Type B pancreatic cell (in vitro differentiated cells): ENCODE measurements at places on chromosomes 7 and 10. TPM values are rescaled to one million over a fixed set of nuclear protein-coding genes. Genes with fewer than 3 reads are reported as not detected.
A peak's percentile ranks its signal among the peaks of the same experiment; 100 is the strongest.

DNA sequence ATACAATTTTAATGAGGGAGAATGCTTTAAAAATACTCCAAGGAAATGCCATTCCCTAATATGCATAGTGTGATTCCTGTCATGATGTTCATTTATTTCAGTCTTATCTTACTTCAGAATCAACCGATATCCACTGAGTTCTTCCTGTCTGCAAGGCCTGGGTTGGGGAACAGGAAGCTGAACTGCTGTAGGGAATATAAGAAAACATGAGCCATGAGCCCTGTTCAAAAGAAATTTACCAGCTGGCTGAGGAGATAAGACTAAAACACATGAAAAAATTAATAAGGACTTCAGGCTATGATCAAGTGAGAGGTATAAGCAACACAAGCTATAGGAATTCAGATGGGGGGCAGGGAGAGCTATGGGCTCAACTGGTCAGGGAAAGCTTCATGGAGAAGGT lies 184.7 kb downstream of the PLPP4 start:
- H3K4me1 ChIP-seq = peaks cover 9% of the 10 kb centered on the region
- H3K27ac ChIP-seq = no peak overlapping the region
- H3K36me3 ChIP-seq = no peaks in the 10 kb centered on the region
- no peak for DNase-seq
- H3K27me3 ChIP-seq = peaks cover 35% of the 10 kb centered on the region
- no peak overlapping the region for H3K4me3 ChIP-seq

MAPK8 gene
- 38.9 and 48.4 TPM in 2 replicates for total RNA-seq

GRCh38 chr7:142585425-142585824 lies 163.8 kb upstream of the PRSS1 start:
- H3K4me1 ChIP-seq = no peaks in the 10 kb centered on the region
- no peaks in the 10 kb centered on the region for H3K36me3 ChIP-seq
- DNase-seq = no peak
- H3K4me3 ChIP-seq = no peak overlapping the region
- no peaks in the 10 kb centered on the region for H3K27me3 ChIP-seq

DNA sequence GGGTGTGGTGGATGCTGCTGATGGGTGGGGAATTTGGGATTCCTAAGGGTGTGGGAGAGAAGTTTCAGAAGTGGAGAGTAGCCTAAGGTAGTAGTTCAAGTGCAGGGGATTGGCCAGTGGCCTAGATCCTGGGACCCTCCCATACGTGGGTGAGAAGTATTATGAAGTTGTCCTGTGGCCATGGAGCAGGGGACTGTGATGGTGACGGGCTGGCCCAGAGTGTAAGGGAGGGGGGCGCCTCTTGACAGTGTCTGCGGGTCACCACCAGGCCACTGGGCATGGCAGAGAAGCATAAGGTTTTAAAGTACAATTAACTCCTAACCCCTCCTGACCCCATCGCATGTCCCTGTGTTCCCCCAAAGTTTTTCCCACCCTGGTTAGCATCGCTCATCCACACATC lies 70.2 kb downstream of the RBM33 start:
- no peak overlapping the region for H3K4me3 ChIP-seq
- H3K27me3 ChIP-seq = no peaks in the 10 kb centered on the region
- DNase-seq = no peak
- H3K4me1 ChIP-seq = peaks cover 5% of the 10 kb centered on the region
- no peak overlapping the region for H3K27ac ChIP-seq

GRCh38 chr7:84735677-84736076 lies 451.2 kb downstream of the SEMA3D start:
- DNase-seq = no peak
- H3K27me3 ChIP-seq = no peaks in the 10 kb centered on the region
- H3K36me3 ChIP-seq = no peaks in the 10 kb centered on the region
- H3K4me1 ChIP-seq = peaks cover 9% of the 10 kb centered on the region

- DNase-seq = no peak
- H3K4me3 ChIP-seq = no peak overlapping the region
- H3K27me3 ChIP-seq = no peaks in the 10 kb centered on the region
These were observed 64.6 kb downstream of the GSAP start for GRCh38 chr7:77351539-77352004.

FBXL15 gene
- total RNA-seq = 14.8 and 19.0 TPM in 2 replicates

DNA sequence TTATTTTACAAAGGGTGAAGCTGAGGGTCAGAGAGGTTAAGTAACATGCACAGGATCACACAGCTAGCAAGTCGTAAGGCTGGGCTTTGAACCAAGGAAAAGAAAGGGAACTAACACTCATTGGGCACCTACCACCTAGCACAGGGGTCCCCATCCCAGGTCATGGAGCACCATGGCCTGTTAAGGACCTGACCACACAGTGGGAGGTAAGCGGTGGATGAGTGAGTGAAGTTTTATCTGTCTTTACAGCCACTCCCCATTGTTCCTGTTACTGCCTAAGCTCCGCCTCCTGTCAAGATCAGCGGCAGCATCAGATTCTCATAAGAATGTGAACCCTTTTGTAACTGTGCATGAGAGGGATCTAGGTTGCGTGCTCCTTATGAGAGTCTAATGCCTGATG lies 222.8 kb downstream of the RAB11FIP2 start:
- no peak overlapping the region for H3K4me3 ChIP-seq
- no peaks in the 10 kb centered on the region for H3K36me3 ChIP-seq
- peaks cover 23% of the 10 kb centered on the region for H3K4me1 ChIP-seq
- no peak overlapping the region for H3K27ac ChIP-seq
- peaks cover under 1% of the 10 kb centered on the region for H3K27me3 ChIP-seq
- DNase-seq = no peak

DNA sequence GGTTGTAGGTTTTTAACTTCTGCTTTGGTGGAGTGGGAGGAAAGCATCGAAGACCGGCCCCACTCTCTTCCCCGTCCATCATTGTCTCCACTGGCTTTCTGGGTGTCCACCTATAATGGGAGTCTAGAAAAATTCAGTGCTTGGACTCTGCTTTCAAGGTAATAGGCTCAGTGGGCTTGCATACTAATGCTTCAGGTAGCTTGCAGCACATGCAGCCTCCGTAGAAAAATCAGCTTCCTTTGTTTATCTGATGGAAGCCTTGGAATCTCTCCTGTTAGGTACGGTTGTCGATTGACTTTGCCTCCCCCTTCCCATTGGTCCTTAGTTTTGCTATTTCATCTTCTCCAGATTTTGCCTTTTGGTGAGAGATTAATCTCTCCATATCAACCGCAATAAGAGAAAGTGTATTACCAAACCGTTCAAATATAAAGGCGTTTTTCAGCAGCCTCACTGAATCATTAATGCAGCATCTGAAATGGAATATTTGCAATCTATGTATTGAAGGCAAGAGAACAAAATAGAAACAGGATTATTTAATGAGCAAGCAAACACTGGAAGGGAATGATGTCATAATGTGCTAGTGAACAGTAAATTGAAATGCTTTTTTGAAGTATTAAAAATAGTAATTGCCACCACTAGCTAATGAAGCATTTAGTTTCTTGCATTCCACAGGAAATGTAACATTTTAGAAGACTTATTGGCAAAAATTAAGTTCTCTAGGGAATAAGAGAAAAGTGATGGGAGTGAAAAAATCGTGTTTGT lies 944 bp downstream of the AVL9 start:
- peaks cover 11% of the 10 kb centered on the region for H3K36me3 ChIP-seq
- H3K4me3 ChIP-seq = peak overlapping the region; percentile 95
- H3K27me3 ChIP-seq = no peaks in the 10 kb centered on the region
- no peak for DNase-seq

DNA sequence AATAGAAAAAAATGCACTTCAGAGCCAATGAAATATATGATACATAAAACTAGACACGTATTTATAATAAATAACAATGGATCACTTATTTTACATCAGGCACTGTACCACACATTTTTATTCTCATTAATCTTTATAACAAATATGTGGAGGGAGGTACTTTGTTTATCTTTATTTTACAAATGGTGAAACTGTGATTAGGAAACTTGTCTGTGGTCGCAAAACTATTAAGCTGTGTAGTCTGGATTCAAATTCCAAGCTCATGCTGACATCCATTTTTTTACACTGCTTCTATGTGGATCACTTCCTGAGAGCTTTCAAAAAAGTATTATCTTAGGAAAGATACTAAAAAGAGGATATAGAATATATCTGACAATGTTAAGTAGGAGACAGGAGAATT lies 978.6 kb downstream of the SORCS1 start:
- peaks cover 7% of the 10 kb centered on the region for H3K4me1 ChIP-seq
- no peak overlapping the region for H3K4me3 ChIP-seq
- no peak for DNase-seq
- H3K27ac ChIP-seq = no peak overlapping the region
- no peaks in the 10 kb centered on the region for H3K36me3 ChIP-seq

EFCAB10 gene
- total RNA-seq = 2.0 TPM in 1 of 2 replicates, not detected in the other

DNA sequence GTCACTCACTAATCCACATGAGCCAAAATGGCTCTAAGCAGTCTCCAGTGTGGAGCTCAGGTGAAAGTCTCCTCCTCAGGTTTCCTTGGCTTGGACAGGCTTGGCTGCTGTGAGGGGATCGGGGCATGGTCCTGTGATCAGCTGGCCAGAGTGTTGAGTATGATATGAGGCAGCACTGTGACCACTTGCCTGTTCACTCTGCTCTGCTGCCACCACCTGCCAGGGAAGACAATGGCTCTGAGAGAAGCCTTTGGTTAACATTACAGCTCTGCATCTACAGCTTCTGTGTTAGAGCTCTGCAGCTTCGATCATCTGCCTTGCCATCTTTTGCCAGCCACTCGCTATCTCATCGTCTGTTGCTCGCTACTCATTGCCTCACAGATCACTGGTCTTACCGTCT lies 20.1 kb upstream of the PTN start:
- no peak overlapping the region for H3K27ac ChIP-seq
- no peaks in the 10 kb centered on the region for H3K4me1 ChIP-seq
- H3K36me3 ChIP-seq = peaks cover 3% of the 10 kb centered on the region
- no peaks in the 10 kb centered on the region for H3K27me3 ChIP-seq

DNA sequence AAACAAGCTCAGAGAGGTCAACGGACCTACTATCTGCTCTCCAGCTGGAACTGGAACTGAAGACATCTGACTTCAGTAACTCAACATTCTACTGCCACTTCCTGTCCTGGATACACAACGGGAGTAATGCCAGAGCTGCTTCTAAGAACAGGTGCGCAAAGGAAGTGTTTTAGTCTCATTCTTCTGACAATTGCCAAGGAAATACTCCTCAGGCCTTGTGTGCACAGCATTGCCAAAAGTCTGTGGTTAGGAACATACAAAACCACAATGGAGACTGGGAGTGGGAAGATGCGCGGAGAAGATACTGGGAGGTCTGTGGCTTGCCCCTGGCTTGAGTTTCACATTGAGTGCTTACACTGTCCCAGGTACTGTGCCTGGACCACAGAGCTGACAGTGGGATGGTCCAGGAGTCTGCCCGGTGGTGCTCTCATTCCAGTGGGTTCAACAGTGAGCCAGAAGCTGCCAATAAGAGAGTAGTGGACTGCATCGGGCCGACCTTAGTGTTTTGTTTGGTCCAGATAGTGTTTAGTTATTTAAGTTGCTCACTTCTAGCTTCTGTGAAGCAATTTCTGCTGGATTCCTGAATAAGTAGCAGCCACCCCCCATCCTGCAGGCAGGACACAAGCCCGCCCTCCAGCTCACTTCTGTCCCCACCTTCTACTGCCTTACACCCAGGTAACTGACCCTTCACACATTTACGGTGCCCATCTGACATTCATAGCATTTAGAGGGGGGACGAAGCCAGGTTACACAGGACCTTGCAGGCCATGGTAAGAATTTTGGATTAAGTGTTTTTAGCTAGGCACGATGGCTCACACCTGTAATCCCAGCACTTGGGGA lies 10.3 kb downstream of the TBL2 start:
- no peak for DNase-seq
- H3K4me3 ChIP-seq = no peak overlapping the region
- H3K27ac ChIP-seq = no peak overlapping the region
- no peaks in the 10 kb centered on the region for H3K4me1 ChIP-seq
- no peaks in the 10 kb centered on the region for H3K27me3 ChIP-seq
- H3K36me3 ChIP-seq = peaks cover 14% of the 10 kb centered on the region

- no peak for DNase-seq
- H3K27ac ChIP-seq = peak overlapping the region; percentile 74
- H3K27me3 ChIP-seq = no peaks in the 10 kb centered on the region
- H3K4me1 ChIP-seq = peaks cover 7% of the 10 kb centered on the region
- no peaks in the 10 kb centered on the region for H3K36me3 ChIP-seq
- H3K4me3 ChIP-seq = peak overlapping the region; percentile 57
These were observed 1.9 kb upstream of the PWWP2B start for GRCh38 chr10:132394936-132395703.

GRCh38 chr7:139645572-139646523 lies 122.4 kb downstream of the CLEC2L start:
- H3K4me3 ChIP-seq = no peak overlapping the region
- H3K36me3 ChIP-seq = peaks cover 3% of the 10 kb centered on the region
- no peaks in the 10 kb centered on the region for H3K27me3 ChIP-seq
- peak; percentile 87 for DNase-seq
- H3K27ac ChIP-seq = no peak overlapping the region

GIMAP1 gene
- total RNA-seq = not detected in 2 replicates

ANKRD61 gene
- 0.31 TPM in 1 of 2 replicates, not detected in the other for total RNA-seq

WIPF3 gene
- 1.7 TPM in 2 replicates for total RNA-seq

LZTS2 gene
- total RNA-seq = 50.2 and 86.6 TPM in 2 replicates

- no peaks in the 10 kb centered on the region for H3K27me3 ChIP-seq
- H3K27ac ChIP-seq = peak overlapping the region; percentile 83
- H3K4me3 ChIP-seq = peak overlapping the region; percentile 22
- peaks cover 8% of the 10 kb centered on the region for H3K36me3 ChIP-seq
- no peak for DNase-seq
- peaks cover 53% of the 10 kb centered on the region for H3K4me1 ChIP-seq
These were observed 672.4 kb upstream of the GALNT17 start for GRCh38 chr7:70459546-70459945.

PARD3 gene
- 52.3 and 54.1 TPM in 2 replicates for total RNA-seq

GRCh38 chr10:127372361-127372760 lies 176.0 kb upstream of the INSYN2A start:
- no peaks in the 10 kb centered on the region for H3K4me1 ChIP-seq
- H3K27me3 ChIP-seq = no peaks in the 10 kb centered on the region
- H3K36me3 ChIP-seq = peaks cover 28% of the 10 kb centered on the region
- H3K4me3 ChIP-seq = no peak overlapping the region
- H3K27ac ChIP-seq = no peak overlapping the region
- DNase-seq = no peak

GRCh38 chr10:28668363-28669226 lies 8.7 kb upstream of the BAMBI start:
- peaks cover 38% of the 10 kb centered on the region for H3K4me1 ChIP-seq
- peak overlapping the region; percentile 93 for H3K4me3 ChIP-seq
- H3K27me3 ChIP-seq = peaks cover 34% of the 10 kb centered on the region
- peak overlapping the region; percentile 85 for H3K27ac ChIP-seq
- H3K36me3 ChIP-seq = no peaks in the 10 kb centered on the region
- peak; percentile 78 for DNase-seq
